ENCODE measurements at places on chromosomes 7 and 10.

DNA sequence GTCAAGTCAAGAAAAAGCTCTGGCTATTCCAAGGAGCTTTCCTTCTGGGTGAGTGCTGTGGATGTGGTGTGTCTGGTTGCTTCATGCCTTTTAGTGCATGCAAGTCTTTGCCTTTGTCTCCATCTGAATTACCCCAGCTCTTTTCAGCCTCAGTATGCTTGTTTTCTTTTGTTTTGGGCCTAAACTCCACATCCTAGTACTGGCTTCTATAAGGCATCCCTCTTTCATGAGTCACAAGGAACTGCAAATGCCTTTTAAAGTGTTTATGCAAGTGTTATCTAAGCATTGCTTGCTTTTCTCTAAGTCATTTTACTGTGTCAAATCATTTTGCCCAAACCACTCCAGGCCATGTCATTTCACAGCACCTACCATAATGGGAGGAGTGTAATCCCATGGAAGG is 132.1 kb downstream of the PLCE1 start:
- no peak for DNase-seq

DNA sequence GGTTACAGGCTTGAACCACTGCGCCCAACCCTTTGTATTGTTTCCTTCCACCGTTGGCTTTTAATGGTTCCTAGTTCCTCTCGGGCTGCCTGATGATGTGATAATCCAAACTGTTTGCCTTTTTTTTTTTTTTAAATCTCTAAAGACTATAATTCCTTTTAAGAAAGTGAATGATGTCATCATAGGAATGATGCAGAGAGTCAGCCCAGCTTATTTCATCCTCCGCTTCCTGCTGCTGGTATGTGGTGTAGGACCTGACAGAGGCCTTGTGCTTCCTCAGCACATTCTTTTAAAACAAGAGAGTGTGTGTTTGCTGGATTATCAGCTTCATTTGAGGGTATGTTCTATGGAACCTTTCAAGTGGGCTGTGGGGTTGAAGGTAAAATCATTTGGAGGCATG is 241.4 kb downstream of the LRMDA start:
- DNase-seq = no peak

DNA sequence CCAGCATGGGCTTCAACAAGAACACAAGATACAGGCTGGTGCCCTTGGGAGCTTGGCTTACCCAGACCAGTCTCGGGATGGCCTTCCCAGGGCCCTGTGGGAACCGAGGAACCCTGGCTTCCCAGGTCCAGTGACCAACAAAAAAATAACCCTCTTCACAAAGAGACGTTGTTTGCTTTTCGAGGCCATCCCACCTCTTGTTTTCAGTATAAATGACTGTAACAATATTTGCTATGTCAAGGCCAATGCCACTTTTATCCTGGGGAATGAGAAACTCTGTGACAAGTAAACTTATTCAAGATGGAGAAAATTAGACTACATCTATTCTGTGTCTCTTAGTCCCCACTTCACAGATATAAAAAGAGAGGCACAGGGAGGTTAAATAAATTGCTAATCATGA is 138.8 kb downstream of the PRPF18 start:
- DNase-seq = no peak

DNA sequence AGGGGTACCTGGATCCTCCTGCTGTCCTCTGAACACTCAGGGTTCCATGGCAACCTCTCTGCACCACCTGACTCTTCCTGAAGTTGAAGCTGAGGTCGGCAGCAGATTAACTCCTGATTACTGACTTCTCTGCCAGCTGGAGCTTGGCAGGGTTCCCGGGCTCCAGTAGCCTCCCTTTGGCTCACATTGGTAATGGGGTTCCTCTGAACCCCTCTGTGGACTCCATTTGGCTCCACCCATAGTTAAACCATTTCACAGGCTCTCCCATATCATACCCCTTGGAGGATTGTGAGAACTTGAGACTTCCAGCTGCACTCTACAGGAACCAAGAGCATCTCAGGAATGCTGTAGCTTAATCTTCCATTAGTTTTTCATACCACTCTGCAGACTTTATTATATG is 292.5 kb downstream of the HDAC9 start:
- DNase-seq = no peak

DNA sequence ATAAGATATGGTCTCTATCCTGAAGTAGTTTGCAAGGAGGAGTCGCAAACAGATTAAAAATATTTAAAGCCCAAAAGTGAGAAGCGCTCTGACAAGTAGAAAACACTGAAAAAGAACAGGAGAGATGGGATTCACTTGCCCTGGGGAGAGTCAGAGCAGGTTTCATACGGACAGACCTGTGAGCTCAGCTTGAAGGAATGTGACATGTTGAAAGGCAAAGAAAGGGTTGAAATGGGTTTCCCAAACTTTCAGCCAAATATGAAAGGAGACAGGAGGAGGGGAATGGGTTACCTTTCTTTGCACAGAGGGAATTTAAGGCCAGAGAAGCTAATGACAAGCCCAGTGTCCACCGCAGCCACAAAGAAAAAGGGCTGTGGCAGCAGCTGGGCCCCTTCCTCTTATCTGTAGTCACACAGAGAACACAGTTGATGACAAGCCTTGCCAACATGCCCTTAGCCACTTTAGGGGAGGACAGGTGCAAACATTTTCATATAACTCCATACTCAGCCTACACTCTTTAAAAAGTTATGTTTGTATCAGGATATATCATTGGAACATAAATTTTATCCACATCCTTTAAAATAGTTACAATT is 14.9 kb downstream of the HOXA1 start:
- no peak for DNase-seq

DNA sequence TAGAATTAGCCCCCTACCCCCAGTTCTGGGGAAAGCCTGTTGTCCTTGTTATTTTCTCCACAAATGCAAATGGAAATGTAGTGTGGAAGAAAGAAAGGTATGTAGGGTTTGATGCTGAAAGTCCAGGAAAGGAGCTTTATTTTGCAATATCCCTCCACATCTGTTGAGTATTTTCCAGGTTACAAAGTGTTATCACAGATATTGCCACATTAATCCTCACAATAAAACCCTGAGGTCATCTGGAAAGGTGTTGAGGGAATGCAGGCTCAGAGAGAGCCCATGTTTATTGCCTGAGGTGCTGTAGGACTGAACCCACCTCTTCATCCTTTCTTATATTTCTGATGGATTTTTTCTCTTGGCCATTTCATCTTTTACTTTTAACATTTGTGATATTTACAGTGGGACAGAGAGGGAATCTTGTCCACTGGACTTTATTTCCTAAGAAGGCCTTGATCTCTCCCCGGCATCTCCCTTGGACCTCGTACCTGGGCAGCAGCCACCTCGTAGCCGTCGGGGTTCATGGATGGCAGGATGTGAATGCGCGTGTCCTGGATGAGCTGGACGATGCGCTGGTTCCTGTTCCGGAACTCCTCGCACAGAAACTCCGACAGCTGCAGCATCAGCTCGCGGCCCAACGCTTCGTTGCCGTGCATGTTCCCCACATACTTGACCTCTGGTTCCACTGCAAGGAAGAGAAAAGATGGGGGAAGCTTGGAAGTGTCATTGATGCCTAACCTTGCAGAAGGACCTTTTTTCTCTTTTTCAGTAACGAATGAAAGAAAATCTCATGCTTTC is 6.0 kb downstream of the CPN1 start:
- DNase-seq = no peak

DNA sequence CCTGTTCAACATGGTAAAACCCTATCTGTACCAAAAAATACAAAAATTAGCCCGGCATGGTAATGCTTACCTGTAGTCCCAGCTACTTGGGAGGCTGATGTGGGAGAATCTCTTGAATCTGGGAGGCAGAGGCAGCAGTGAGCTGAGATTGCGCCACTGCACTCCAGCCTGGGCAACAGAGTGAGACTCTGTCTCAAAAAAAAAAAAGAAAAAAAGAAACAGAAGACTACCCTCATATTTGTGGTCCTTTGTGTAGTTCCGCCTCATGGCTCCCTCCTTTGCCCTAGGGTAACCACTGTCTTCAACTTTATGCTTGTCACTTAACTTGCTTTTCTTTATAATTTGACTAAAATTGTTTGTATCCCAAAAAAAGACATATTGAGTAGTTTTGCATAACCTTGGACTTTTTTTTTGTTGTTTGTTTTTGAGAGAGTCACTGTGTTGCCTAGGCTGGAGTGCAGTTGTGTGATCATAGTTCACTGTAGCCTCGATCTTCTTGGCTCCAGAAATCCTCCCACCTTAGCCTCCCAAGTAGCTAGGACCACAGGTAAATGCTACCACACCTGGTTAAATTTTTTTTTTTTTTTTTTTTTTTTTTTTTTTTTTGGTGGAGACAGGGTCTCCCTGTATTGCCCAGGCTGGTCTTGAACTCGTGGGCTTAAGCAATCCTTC is 3.7 kb downstream of the ZNF487 start:
- DNase-seq = no peak

DNA sequence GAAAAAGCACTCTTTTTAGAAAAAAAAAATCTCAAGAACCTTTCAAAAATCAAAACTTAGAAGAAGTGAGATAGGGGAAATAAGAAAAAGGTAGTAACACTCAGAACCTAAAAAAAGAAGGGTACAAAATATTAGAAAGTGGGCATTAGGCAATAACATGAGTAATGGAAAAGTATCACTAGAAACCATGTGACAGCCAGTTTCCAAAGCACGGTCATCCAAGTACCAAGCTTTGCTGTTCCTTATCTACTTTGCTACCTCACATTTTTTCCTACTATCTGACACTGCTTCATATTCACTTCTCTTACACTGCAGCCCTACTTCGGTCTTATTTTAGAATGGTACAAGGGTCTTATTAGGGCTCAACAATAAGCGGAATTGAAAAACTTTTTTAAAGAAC is 30.3 kb downstream of the IMMP2L start:
- no peak for DNase-seq

- no peak for DNase-seq
These were observed 73.8 kb upstream of the PRLHR start for GRCh38 chr10:118669020-118669791.

DNA sequence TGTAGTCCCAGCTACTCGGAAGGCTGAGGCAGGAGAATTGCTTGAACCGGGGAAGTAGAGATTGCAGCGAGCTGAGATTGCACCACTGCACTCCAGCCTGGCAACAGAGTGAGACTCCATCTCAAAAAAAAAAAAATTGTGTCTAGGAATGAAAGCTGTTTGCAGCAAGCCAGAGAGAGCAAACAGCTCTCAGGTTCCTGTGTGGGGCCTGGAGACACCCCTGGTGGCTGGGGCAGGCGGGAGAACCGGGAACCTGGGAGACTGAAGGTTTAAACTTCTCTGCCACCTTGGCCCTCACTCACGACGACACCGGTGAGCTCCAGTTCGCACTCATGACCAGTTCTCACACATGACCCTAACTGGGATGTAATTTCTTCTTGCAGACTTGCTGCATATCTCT is 13.2 kb upstream of the UNCX start:
- no peak for DNase-seq

DNA sequence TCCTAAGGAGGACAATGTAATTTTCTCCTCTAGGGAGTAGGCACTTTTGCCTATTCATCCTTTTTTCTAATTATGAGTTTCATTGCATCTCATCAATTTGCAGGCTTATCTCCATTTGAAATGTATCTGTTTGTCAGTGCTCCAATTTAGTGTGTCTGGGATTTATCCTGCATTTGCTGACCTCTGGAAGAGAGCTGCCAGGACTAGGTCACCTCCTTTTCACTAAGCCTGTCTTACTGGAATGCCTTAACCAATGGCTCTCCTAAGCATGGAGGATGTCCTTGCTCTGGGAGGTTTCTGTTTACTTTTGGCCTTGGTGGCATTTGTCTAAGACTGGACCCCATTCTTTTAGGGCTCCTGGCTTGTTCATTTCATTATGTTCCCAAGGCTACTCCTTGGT is 261.5 kb downstream of the NEBL start:
- DNase-seq = no peak

- no peak for DNase-seq
These were observed 299.1 kb downstream of the LHFPL3 start for GRCh38 chr7:104627516-104627915.

GRCh38 chr10:62699148-62699547 is 105.4 kb upstream of the ADO start:
- no peak for DNase-seq

DNA sequence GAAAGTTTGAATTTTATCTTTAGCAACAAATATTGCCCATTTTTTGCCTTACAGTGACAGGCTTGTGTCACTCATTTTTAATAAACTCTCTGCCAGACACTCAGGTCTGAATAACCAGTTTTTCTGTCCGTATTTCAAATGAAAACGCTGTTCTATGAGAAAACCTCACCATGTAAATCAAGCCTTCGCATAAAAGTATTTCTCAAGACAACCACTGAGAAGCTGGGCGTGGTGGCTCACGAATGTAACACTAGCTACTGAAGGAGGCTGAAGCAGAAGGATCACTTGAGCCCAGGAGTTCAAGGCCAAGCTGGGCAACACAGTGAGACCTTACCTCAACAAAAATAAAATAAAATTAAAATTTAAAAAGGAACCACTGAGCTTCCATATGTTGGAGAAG is 339.3 kb downstream of the PARD3 start:
- DNase-seq = no peak

GRCh38 chr7:24052572-24053260 is 231.3 kb upstream of the NPY start:
- DNase-seq = no peak

DNA sequence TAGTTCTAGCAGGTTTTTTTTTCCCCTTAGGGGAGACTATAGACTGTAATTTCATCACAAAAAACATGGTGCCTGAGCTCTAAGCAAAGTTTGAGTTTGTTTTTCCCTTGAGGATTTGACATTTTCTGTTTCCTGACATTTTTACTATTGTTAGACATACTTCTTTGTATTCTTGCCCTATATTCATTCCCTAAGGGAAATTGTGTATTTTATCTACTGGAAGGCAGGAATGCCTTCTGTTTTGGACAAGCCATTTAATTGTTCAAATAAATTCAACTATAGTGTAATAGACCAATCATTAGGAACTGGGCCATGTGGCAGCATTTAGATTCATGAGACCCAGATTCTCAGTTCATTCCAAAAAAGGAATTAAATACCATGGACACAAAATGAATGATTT is 335.0 kb downstream of the EXOC4 start:
- DNase-seq = no peak

GRCh38 chr10:94274142-94274787 is 88.5 kb downstream of the NOC3L start:
- peak; percentile 62 for DNase-seq

DNA sequence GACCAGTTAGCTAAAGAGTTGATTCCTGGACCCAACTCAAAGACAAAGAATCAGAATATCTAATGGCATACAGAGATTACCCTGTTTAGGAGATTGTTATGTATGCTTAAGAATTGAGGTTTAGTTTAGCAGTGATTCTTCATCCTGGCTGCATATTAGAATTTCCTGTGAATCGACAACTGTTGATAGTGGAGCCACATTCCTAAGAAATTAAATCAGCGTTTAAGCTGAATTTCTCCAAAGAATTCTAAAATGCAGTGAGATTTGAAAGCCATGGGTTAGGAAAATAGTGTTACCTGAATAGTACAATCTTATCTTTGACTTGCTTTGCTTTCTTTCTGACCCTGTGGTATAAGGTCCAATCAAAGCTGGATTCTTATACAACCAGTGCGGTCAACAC is 16.4 kb upstream of the FERD3L start:
- no peak for DNase-seq

GRCh38 chr7:102453319-102453718 is 11.3 kb downstream of the ALKBH4 start:
- no peak for DNase-seq
